HFFc6 (cell line): ENCODE measurements at places on chromosomes 11 and 22.
A peak's percentile ranks its signal among the peaks of the same experiment; 100 is the strongest.

DNA sequence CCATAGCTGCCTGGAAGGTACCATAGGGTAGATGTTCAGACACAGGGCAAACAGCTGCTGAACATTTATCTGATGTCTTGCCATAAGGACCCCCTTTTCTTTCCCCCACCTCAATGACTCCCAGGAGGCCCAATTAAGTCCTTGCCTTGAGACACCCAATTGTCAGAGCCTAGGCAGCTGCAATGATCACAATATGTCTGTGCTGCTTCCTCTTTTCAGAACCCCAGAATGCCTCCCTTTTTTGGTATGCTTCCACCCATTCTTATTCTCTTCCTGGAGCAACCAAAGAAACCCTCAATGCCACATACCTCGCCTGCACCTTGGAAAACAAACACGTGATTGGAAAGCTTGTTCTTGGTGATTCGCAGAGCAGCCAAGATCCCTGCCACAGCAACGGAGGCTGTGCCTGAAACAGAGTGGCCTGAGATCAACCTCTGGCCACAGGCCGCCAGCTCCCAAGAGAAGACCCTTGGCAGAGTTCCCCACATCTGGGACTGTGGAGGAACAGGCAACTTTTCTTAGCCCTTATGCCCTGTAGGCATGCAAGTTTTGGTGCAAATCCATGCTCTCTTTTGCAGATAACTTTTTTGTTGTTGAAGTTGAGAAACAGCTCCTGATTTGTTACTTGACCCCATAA is 75.4 kb downstream of the CCDC81 start:
- no peak for DNase-seq

GRCh38 chr11:4032097-4032496 is 62.5 kb upstream of the RRM1 start:
- DNase-seq = no peak

DNA sequence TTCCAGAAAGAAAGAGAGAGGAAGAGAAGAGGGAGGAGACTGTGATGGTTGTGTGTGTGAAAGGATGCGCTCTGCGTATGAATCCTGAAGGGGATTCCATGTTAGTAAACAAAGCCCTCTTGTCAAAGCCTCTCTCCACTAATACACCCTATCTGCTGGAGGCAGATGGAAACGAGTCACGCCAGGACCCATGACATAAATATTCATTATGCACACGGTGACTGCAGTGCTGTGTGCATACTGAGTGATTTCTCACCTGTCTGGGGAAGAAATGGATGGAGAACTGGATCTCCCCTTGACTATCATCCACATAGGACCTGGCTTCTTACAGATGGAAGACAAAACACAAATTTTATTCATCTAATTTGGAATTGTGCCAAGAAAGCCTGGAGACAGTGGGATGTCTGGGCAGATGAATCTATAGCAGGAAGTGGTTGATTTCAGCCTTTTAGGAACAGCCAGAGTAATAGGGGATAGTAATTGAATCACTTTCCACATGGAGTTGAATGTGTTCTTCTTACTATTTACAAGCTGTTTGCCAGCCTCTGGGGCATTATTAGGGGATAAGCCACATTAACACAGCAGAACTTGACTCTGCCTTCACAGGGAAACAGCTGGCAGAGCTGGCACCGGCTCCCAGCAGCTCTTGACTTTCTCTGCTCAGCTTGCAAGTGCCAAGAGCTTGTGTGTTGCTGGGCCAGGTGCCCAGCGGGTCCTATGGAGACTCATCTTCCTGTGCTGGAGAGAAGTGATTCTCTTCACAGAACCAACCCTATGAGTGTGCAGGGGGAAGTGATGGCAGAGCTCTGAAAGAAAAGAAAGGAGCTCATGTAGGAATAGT is 9.0 kb downstream of the MTNR1B start:
- peak; percentile 20 for DNase-seq

DNA sequence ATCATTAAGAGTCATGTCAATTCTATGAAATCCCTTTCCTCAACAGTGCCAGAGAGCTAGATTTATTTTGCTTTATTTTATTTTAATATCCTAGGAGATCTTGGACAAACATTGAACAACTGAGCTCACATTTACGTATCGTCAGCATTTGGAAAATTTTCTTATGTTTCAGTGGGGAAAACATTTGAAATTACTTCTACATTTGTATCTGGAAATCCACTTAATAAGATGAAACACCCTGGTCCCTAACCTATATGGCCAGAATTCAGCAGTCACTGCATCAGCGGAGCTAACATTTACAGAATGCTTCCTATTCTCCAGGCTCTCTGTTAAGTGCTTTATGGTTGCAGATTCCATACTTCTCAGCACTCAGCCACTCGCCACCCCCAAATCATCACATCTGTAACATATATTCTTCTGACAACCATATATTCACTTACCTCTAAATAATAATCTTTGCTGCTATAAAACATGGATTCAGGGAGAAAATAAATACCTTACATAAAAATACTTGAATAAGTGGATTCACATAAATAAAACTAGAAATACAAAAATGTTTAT is 773.9 kb downstream of the JRKL start:
- DNase-seq = no peak

DNA sequence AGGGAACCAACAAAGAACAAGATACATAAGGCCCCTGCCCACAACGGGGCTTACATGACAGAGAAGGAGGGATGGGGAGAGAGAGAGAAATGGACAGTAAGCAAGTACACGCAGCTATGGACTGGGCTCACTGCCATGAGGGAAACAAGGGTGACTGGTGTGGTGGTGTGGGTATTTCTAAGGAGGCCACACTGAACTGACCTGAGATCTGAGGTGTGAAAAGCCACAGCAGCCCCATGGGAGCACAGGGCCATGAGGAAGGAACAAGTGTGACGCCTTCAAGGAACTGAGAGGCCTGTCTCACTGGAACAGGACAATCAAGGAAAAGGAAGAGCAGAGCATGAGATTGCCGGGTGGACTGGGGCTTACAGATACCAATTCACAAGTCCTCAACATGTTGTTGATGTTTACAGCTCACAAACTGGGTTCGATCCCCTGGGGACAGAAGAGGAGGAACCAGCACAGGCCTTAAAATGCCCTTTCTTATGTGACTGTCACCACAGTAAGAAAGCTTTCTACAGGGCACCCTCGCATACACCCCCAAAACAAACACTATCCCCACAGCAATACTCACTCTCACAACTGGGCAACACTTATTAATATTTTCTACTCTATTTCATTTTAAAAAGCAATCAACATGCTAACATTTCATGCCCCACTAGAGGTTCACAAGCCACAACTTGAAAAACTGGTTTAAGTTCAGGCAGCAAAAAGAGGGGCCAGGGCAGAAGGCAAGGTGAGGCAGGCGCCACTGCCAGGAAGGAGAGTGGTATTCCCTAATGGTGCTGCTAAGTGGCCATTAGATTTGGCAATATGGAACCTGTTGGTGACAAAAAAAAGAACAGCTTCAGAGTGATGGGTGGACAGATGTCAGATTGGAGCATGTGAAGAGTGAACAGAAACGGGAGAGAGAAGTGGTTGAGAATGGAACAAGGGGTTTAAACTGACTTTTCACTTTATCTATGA is 39.1 kb downstream of the TCIRG1 start:
- no peak for DNase-seq

DNA sequence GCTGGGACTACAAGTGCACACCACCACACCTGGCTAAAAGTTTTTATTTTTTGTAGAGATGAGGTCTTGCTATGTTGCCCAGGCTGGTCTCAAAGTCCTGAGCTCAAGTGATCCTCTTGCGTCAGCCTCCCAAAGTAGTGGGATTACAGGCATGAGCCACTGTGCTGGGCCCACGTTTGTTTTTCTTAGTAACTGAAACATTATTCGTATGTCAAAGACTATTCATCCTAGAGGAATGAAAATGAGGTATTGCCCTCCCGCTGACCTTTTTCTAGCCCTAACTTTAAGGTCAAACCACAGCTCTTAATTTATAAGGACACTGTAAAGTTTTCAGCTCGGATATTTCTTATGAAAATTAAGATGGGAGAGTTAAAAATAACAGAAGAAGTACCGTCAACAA is 33.2 kb upstream of the PAX6 start:
- no peak for DNase-seq
